ENCODE measurements at places on chromosomes 7 and 10. TPM values are rescaled to one million over a fixed set of nuclear protein-coding genes. Genes with fewer than 3 reads are reported as not detected.

The CNPY1 gene
- total RNA-seq = not detected

DNA sequence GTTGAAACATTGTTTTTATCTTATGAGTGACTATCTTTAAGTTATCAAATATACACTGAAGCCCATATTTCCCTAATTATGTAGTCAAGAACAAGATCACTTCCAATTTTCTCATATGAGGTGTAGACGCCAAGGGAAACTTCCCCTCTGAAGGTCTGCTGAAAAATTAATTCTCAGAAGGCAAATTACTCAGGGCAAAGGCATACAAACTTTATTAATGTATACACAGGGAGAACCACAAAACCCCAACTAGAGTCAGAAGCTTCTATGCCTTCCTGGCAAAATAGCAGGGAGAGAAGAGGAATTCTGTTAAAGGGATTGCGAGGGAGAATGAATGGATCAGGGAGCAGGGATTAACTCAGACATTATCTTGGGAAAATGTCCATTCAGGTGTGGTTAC is 83.4 kb downstream of the DOCK4 start:
- DNase-seq = no peak
- H3K27ac ChIP-seq = no peak overlapping the region
- H3K27me3 ChIP-seq = no peaks in the 10 kb centered on the region

- H3K4me1 ChIP-seq = peaks cover 4% of the 10 kb centered on the region
- no peak overlapping the region for H3K4me3 ChIP-seq
- H3K36me3 ChIP-seq = no peaks in the 10 kb centered on the region
- no peak for DNase-seq
Measured at GRCh38 chr10:23197416-23197861, 5.3 kb downstream of the PTF1A start.

The GPR146 gene
- 32.8 TPM for total RNA-seq

DNA sequence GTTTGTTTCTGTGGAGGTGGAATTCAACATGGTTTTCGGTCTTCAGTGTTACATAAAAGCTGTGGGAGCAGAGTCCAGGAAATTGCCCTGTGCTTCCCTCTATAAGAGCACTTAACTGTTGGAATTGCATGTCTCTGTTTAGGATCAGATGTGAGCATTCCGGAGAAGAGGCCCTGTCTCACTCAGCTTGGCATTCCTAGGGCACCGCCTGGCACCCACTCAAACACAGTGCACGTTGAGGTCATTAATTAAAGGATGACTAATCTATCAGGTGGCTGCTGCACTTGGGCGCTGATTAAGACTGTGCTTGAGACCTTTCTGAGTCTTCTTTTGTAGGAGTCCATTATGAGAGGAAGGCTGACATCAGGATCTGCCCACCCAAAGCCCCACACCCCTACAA is 82.8 kb upstream of the VIPR2 start:
- no peak overlapping the region for H3K27ac ChIP-seq
- no peaks in the 10 kb centered on the region for H3K36me3 ChIP-seq
- no peak for DNase-seq
- H3K4me3 ChIP-seq = no peak overlapping the region

- H3K4me3 ChIP-seq = no peak overlapping the region
- DNase-seq = no peak
- no peaks in the 10 kb centered on the region for H3K36me3 ChIP-seq
- no peaks in the 10 kb centered on the region for H3K4me1 ChIP-seq
Measured at GRCh38 chr10:100805543-100806355, 60.4 kb downstream of the PAX2 start.

DNA sequence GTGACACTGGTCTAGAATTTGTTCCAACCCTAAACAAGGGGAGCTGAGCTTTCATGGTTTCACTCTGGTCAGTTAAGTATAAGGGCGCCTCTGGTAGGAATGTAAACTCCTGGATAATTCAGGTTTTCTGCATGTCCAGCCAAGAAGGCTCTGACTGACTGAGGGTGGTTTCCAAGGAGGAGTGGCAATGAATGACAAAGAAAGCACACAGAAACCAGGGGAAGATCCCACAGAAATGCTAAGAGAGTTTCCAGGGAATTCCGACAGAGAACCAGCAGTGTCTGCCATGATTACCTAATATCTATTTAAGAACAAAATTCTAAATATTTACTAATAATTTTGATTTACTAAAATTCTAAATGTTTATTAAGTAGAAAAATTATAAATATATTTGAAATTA is 27.3 kb upstream of the NRG3 start:
- no peaks in the 10 kb centered on the region for H3K36me3 ChIP-seq
- DNase-seq = no peak
- no peak overlapping the region for H3K27ac ChIP-seq

The ANKRD22 gene
- total RNA-seq = 0.30 TPM

The NUTM2B gene
- 3.2 TPM for total RNA-seq

The DRGX gene
- not detected for total RNA-seq

The FAM25C gene
- not detected for total RNA-seq

- no peak overlapping the region for H3K27ac ChIP-seq
- H3K4me1 ChIP-seq = no peaks in the 10 kb centered on the region
- H3K27me3 ChIP-seq = no peaks in the 10 kb centered on the region
Measured at GRCh38 chr7:25167262-25167843, 42.3 kb upstream of the CYCS start.

The PALD1 gene
- 25.4 TPM for total RNA-seq
